ENCODE measurements at places on chromosomes 4 and X.

GRCh38 chrX:149282909-149283308 is 222.2 kb downstream of the IDS start:
- DNase-seq: no peak

DNA sequence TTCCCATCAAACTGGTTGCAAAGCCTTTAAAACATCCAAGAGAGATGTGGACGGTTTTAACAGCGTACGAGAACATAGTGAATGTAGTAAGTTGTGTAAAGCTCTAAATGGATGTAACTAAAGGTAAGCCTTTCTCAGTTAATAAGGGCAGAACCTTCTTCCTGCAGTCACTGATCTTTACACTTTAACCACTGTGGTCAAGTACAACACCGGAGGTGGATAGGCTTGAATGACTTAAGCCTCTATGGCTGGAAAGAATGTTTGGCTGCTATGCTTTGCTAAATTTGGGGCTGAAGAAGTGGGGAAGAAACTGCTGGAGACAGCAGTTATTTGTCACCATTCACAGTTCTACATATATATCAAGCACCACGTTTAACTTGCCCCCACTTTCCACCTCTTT is 285.1 kb upstream of the FMR1 start:
- no peak for DNase-seq

DNA sequence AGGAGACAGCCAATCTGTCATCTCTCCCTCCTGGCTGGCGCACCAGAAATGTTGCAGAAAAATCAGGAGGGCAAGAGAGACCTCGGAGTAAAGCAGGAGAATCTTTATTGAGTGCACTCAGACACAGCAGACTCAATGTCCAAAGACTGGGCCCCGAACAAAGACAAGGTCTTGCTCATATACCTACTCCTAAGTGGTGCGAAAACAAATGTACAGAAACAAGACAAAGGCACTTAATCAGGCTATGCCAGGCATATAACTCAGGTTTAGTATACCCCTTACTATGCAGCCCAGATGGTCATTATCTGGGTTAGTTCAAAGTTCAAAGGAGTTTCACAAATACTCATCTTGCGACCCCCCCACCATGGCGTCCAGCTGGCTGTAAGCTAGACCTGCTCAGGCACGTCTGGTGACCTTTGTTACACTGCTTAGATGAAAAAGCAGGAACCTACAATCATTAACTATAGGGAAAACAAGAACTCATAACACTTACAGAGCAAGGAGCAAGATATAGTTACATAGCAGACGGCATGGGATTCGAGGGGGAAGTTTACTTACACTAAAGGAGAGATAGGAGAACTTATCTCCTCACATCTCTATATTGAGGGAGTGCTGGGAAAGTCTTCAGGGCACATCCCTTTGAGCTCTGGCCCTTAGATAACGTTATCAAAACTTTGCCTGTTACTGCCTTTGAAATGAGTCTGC is 27.5 kb downstream of the SULT1E1 start:
- no peak for DNase-seq

DNA sequence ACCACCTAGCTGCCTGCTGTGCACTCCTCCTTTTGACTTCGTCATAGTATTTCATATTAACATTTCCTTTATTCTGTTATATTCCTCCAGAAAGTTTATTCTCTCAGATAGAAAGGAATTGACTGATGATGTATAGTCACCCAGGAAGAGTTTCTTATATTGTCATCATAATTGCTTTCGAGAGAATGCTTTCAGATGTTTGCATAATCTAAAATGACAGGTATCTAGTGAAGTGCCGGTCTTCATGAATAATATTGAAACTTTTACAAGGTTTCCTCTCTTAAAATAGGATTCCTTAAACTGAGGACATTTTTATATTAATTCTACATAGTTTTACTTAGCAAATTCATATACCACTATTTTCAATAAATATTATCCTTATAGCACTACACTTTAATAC is 10.1 kb downstream of the SEC24D start:
- DNase-seq: no peak

DNA sequence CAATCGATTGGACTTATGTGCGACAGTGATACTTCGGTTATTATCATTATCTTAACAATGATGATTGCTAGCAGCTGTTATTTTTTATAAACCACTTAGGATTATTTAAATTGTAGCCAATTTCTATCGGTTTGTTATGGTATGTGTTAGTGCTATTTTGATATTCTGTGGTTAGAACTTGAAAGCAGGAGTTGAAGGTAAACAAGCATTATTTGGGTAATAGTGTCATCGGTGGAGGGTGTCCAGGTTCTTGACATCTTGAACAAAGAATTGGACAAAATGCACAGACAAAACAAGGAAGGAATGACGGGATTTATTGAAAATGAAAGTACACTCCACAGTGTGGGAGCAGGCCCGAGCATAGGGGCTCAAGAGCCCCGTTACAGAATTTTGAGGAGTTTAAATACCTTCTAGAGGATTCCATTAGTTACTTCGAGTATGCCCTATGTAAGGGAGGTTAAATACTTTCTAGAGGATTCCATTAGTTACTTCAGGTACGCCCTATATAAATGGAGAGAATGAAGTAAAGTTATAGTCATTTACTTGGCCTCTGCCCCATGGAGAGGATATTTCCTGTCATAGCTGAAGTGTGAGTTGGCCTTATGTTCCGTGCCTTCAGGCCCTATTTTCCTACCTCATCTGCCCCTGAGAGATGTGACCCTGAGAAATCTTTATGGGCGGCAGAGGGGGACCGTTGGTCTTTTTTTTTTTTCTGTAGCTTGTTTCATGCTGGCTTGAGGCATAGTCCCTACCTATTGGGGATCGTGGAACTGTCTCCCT is 13.1 kb downstream of the MOB1B start:
- no peak for DNase-seq

GRCh38 chrX:139862208-139862607 is 70.6 kb downstream of the ATP11C start:
- DNase-seq: no peak

DNA sequence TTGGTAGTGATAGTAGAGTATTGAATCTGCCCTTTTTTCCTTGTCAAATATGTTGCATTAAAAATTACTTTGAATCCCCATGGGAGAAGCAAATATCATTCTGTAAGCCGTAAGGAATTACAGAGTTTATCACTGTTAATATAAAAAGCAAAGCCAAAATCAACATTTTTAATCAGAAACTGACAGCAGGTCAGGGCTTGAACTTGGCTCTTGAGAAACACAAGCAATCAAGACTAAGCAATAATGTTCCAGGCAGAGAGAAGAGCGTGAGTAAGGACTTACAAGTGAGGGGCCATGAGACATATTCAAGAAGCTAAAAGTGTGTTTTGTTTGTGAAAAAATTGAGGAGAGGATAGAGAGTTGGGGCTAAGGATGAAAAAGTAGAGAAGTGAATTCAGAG is 68.2 kb downstream of the ARHGAP6 start:
- no peak for DNase-seq

DNA sequence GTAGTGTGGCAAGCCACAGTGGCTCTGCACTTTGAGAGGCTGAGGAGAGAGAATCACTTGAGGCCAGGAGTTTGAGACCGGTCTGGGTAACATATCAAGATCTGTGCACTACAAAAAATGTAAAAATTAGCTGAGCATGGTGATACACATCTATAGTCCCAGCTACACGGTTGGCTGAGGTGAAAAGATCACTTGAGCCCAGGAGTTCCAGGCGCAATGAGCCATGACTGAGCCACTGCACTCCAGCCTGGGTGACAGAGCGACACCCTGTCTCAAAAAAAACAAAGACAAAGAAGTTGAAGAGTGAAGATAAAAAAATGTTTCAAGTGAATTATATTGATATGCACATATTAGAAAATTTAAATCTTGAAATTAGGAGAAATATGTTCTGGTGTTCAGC is 46.3 kb downstream of the SULT1B1 start:
- DNase-seq: no peak

DNA sequence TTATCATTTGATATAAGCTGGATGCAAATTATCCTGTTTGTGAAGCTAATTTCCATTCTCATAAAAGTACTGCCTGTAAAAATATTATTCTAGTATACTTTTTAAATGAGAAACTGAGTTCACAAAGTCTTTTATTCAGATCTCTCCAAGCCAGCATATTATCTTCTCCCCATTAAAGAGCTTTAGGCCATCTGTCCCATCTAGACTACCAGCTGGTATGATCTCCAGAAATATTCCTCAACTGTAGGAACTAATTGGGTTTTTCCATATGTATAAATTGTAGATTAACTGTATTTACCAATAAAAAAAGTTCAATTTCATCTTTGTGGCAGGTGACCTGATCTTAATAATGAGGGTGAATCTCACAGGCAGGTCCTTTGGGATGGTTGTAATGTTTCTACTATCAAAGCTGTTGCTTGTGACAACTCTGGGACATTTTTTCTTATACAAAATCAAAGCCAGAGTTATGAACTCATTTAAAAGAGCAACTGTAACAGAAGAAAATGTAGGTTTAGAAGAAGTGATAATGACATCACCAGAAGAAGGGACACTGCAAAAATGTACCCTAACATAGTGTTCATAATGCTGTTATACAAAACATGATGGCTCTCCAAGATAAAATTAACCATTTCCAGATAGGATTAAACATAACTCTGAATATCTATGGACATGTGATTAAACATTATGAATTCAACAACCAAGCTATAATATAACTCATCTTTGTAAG is 132.8 kb downstream of the KCNIP4 start:
- DNase-seq: no peak

GRCh38 chr4:700587-701264 is 4.9 kb upstream of the PCGF3 start:
- DNase-seq: no peak

DNA sequence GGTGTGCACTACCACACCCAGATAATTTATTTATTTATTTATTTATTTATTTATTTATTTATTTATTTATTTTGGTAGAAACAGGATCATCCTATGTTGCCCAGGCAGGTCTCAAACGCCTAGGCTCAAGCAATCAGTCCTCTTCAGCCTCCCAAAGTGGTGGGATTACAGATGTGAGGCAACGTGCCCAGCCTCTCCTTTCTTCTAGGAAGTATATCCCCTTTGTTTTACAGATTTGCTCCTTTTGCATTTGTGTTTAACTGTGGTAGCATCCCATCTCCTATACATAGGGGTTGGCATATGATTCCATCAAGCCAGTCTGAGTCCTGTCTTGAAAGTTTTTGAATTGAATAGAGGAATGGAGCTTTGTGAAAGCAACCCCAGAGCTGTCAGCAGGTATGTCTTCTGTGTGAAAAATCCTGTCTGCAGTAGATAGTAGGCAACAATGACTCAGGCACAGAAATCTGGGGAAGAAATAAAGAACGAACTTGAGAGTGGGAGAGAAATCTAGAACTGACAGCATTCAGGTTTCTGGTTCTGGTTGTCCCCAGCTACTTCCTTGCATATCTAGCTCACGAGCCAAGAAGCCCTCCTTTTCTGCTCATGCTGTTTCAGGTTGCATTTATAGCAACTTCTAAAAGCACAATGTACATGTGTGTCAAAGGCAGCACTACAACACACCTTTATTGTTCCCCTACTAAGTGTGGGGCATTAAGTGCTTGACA is 113.7 kb upstream of the LSM6 start:
- no peak for DNase-seq

DNA sequence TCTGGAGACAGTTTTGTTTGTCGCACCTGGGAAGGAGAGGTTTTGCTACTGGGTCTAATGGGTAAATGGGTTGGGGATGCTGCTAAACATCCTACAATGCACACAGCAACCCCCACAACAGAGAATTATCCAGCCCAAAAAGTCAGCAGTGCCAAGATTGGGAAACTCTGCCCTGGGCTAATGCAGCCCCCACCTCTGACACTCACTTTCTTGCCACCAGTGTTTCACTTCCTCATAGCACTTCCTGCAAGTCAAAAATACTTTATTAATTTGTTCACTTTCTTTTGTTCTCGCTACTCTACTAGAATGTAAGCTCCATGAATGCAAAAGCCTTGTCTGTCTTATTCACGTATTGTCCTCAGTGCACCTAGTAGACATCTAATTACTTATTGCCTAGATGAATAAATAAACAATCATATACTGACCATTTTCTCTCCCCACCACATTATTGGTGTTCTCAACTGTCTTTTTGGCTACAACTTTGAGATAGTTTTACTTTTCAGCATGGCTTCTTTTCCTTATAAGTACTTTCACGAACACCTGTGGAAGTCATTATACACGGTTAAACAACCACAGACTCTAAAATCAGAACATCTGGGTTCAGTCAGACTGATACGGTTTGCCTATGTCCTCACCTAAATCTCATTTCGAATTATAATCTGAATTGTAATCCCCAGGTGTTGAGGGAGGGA is 82.0 kb upstream of the PITX2 start:
- DNase-seq: no peak

GRCh38 chr4:62717154-62717553 is 1517.0 kb downstream of the ADGRL3 start:
- DNase-seq: no peak

Measured in NCI-H1930 (cell line).